Ureter (tissue), 1 donor: ENCODE measurements at places on chromosomes 6 and 20. TPM values are rescaled to one million over a fixed set of nuclear protein-coding genes. Genes with fewer than 3 reads are reported as not detected.

TP53TG5 gene
- 1.2 TPM for total RNA-seq

BPHL gene
- 35.6 TPM for total RNA-seq

ZFP57 gene
- 3.0 TPM for total RNA-seq

UBE2V1 gene
- total RNA-seq = 120 TPM

KPNA5 gene
- 21.2 TPM for total RNA-seq

ERVFRD-1 gene
- total RNA-seq = 0.18 TPM

F13A1 gene
- 61.0 TPM for total RNA-seq

UST gene
- total RNA-seq = 30.9 TPM

CRYBG1 gene
- 107 TPM for total RNA-seq

WFDC12 gene
- total RNA-seq = not detected

ZC3H12D gene
- total RNA-seq = 2.4 TPM

SAMD5 gene
- 4.8 TPM for total RNA-seq

CST7 gene
- total RNA-seq = 1.6 TPM

SLC52A3 gene
- total RNA-seq = 19.1 TPM

SMAP1 gene
- 21.9 TPM for total RNA-seq

DCBLD1 gene
- total RNA-seq = 18.4 TPM

PRDM13 gene
- not detected for total RNA-seq

COX4I2 gene
- total RNA-seq = 4.0 TPM

NR2E1 gene
- 0.18 TPM for total RNA-seq

CCN5 gene
- total RNA-seq = 1.1 TPM

OLIG3 gene
- not detected for total RNA-seq

MLIP gene
- total RNA-seq = 0.18 TPM

SMOC2 gene
- 26.1 TPM for total RNA-seq

POU5F1 gene
- 9.5 TPM for total RNA-seq

FAM83B gene
- 24.9 TPM for total RNA-seq

FKBP1A gene
- total RNA-seq = 260 TPM

CTCFL gene
- total RNA-seq = not detected

ENPP1 gene
- 9.3 TPM for total RNA-seq

EFCAB8 gene
- 1.0 TPM for total RNA-seq

BACH2 gene
- 4.3 TPM for total RNA-seq

CPNE5 gene
- total RNA-seq = 3.6 TPM

CENPW gene
- total RNA-seq = 3.8 TPM

TRIM31 gene
- total RNA-seq = 0.78 TPM

AGPAT4 gene
- total RNA-seq = 20.2 TPM

FRK gene
- total RNA-seq = 11.5 TPM

FAM209A gene
- not detected for total RNA-seq

PPP1R14C gene
- 0.52 TPM for total RNA-seq

BTN2A1 gene
- 24.7 TPM for total RNA-seq

VGLL2 gene
- total RNA-seq = not detected

TRIM27 gene
- total RNA-seq = 85.2 TPM

RIPOR3 gene
- 5.0 TPM for total RNA-seq

SLC13A3 gene
- total RNA-seq = 5.1 TPM

MAS1 gene
- total RNA-seq = not detected

SNAI1 gene
- 5.8 TPM for total RNA-seq

SYNDIG1 gene
- 4.6 TPM for total RNA-seq

OR2H2 gene
- total RNA-seq = not detected

LINC00237 gene
- total RNA-seq = not detected

CCHCR1 gene
- total RNA-seq = 23.4 TPM

ADGRF5 gene
- 25.9 TPM for total RNA-seq

VTA1 gene
- 42.3 TPM for total RNA-seq

VEGFA gene
- total RNA-seq = 261 TPM

ZKSCAN3 gene
- total RNA-seq = 8.7 TPM

RRAGD gene
- 14.6 TPM for total RNA-seq

PRSS35 gene
- 0.44 TPM for total RNA-seq

C6orf141 gene
- total RNA-seq = 1.6 TPM

BMP7 gene
- total RNA-seq = 32.0 TPM

HLA-G gene
- not detected for total RNA-seq

BANF2 gene
- not detected for total RNA-seq

CRISP2 gene
- 0.60 TPM for total RNA-seq

UNC5CL gene
- total RNA-seq = 1.6 TPM
